ENCODE measurements at places on chromosomes 12 and 14.

DNA sequence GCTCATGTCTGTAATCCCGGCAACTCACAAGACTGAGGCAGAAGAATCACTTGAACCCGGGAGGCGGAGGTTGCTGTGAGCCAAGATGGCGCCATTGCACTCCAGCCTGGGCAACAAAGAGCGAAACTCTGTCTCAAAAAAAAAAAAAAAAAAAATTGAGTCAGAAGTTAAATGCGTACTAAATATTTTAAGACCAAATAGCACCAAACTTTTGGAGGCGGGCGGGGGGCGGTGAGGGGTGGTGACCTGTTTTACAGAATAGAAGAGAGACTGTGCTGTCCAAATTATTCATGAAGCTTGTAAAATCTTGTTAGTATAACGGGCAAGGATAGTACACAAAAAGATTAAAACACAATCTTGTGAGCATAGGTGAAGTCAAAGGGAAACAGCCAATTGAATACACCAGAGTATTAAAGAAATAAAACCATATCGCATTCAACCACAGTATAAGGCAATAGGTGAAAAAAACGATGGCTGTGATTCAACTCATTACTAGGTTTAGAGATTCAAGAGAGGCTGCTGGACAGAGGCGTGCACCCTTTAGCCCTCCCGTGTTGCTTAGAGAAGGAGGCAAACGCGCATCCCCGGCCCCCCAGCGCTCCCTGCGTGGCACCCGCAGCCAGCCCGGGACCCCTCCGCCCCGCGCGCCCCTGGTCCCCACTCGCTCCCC is 571 bp downstream of the ZNF891 start:
- DNase-seq = no peak

- no peak for DNase-seq
Observed at GRCh38 chr12:108633534-108634248, at the start of gene SELPLG. SELPLG (minus strand) TSS chr12:108633894; CDS start chr12:108624307, 9,587 bp downstream.

DNA sequence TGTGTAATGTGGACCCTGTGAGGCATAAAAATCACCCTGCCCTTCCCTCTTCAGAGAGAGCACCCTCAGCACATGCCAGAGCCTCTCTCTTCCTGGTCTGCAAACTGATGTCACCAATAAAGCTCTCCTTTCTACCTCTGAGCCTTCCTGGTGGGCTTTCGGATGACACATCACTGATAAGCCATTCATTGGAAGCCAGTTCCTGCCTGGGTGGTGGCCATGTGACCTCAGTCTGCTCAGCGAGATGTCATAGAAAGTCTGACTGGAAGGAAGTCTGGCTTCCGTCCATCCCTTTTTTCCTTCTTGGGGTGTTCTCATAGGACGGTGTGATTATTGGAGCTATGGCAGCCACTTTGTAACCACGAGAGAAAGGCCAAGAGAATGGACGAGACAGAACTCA is 95.7 kb downstream of the PIWIL1 start:
- DNase-seq = no peak

- no peak for DNase-seq
Observed at GRCh38 chr14:59292921-59293534, 104.6 kb downstream of the DAAM1 start.

DNA sequence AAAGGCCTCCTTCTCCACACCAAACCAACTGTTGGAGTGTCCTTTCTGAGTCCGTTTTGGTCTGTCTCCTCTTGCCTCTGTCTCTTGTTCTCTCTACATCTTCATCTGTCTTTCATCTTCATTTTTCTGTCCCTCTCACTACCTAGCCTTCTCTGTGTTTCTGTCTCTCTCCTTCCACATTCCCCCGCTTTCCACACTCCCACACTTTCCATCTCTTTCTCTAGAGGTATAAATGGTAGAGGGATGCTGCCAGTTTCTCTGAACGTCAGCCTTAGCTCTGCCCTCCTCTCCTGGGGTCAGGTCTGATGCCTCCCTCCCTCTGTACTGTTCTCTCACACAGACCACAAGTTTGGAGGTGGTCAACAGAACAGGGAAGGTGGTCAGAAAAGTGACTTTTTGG is 42.9 kb downstream of the SMUG1 start:
- no peak for DNase-seq

- no peak for DNase-seq
Observed at GRCh38 chr12:112413855-112414625, 4.6 kb upstream of the RPL6 start.

DNA sequence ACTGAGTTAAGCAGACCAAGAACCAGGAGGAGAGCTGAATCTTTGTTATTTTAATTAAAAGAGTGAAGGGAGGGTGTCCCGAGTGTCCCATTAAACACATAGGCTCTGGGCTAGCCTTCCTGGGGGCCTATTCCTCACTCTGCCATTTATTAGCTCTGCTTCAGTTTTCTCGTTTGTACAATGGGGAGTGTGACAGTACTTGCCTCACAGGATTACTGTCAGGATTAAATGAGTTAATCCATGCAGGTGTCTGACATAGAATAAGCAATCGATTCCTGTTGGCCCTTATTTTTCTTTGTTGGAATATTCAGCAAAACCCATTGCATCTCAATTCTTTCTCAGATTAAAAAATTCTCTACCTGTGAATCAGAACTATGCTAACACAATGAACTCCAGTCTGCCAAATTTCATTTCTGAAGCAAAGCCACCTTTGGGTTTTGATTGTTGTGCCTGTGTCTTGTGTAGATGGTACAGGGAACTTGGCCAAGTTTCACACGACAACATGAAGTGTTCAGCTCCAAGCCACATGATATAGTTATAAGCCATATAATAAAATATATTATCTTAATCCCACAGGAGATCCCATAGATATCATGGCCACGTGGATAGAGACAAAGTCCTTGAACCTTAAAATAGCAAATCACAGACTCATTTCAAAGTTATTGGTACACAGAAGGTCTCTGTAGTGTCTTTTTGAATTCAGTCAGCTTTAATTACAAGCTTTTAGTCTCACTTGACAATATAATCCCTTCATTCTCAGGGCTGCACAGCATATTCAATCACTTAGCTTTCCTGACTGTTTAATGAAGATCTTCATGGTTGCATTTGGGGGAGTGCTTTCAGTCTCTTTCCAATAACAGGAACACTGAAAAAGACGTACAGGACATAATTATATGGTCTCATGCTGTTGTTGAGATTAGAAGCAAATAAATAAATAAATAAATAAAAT is 34.4 kb upstream of the CRY1 start:
- DNase-seq = no peak

- no peak for DNase-seq
Observed at GRCh38 chr12:3542911-3543310, 51.9 kb downstream of the PRMT8 start.

GRCh38 chr14:93935213-93935612 is 8.1 kb downstream of the FAM181A start:
- no peak for DNase-seq

GRCh38 chr12:109760930-109761921 is 47.6 kb downstream of the FAM222A start:
- no peak for DNase-seq

DNA sequence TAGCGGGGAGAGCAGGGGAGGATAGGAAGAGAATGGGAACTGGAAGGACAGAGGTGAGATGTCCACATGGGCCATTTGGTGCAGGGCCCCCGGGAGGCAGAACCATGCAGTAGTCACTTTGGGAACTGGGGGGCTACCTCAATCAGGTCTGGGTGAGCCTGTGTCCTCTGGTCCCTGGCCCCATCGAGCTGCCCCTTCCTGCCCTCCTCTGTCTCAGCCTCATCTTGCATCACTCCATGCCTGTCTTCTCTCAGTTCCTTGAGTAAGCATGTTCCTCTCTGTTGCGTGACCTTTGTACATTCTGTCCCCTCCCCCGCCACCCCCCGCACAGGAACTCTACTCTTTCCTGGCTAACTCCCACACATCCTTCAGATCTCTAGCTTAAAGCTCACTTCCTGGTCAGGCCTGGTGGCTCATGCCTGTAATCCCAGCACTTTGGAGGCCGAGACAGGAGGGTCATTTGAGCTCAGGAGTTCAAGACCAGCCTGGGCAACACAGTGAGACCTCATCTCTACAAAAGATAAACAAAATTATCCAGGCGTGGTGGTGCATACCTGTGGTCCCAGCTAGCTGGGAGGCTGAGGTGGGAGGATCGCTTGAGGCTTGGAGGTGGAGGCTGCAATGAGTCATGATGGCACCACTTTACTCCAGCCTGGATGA is 23.2 kb downstream of the FOS start:
- DNase-seq = no peak

- no peak for DNase-seq
Observed at GRCh38 chr12:99231031-99231430, 416.5 kb upstream of the GARIN6 start.

DNA sequence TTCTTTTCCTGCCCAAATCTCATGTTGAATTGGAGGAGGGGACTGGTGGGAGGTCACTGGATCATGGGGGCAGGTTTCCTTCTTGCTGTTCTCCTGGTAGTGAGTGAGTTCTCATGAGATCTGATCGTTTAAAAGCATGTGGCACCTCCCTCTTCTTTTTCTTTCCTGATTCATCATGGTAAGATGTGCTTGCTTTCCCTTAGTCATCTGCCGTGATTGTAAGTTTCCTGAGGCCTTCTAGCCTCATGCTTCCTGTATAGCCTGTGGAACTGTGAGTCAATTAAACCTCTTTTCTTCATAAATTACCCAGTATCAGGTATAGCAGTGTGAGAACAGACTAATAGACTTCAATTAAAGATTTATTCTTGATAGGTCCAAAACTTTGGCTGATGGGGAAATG is 83.5 kb downstream of the CAND1 start:
- no peak for DNase-seq

DNA sequence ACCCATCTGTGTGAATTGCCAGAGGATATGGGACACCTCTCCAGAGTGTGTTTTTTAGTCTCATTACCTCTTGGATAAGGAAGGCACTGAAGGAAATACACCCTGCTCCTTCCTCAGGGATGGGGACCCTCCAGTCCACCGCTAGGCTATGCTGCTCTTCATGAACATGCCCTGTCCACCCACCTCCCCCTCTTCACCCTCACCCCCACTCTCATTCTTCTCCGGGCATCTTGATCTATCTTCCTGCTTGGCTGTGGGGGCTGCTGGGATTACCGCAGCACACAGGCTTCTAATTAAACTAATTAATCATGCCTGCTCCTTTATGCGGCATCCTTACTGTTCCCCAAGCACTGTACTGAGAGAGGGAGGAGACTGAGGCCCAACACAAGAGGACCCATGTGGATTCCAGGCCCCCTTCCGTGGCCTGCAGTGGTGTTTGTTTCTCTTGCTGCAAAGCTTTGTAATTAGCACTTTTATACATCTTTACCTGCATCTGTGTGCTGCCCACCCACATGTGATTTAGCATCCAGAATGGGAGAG is 7.6 kb upstream of the PDE1B start:
- DNase-seq = no peak

DNA sequence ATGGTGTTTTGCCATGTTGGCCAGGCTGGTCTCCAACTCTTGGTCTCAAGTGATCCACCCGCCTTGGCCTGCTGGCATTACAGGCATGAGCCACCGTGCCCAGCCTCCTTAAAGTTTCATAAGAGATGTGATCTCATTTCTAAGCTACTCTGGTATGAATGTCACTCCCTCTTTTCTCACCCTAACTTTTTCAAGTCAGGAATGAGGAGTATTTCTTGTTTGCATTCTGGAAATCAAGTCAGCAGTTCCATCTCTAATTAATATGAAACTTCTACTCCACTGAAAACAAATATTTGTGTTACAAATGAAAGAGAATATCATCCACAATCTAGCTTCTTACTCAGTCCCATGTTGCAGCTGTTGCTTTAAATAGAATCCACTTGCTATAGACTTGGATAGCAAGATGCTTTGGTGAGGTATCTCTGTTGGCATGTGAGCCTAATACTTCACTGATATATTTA is 61.3 kb downstream of the ARF6 start:
- no peak for DNase-seq

DNA sequence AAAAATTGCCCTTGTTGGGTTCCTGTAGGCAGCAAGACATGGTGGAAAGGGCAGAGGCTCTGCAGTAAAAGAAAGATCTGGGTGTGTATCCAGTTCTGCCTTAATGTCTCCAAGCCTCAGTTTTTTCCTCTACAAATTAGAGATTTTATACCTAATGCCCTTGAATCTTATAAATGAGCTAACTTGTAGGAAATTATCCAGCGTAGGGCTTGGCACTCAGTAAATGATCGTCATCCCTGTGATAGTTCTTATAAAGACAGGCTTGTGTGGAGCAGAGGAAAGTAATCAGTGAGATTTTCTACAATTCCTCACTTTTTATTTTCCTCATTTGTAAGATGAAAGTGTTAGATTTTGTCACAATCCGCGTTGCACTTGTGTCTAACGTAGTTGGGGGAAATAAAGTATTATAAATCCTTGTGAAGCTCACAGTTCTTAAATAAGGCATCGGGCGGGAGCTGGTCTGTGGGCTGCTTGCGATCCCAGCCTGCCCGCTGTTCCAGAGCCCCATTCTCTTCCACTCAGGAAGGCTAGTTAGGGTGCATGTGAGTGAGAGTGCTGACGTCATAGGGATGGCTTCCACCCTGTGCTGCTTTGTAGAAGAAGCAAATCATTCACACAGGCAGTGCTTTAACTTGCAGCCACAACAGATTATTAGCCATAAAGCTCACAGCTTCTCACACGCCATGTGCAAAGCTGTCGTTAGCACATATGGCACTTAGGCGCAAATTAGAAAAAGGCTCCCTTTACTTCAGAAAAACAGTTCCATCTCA is 87.6 kb downstream of the EML1 start:
- DNase-seq = no peak

DNA sequence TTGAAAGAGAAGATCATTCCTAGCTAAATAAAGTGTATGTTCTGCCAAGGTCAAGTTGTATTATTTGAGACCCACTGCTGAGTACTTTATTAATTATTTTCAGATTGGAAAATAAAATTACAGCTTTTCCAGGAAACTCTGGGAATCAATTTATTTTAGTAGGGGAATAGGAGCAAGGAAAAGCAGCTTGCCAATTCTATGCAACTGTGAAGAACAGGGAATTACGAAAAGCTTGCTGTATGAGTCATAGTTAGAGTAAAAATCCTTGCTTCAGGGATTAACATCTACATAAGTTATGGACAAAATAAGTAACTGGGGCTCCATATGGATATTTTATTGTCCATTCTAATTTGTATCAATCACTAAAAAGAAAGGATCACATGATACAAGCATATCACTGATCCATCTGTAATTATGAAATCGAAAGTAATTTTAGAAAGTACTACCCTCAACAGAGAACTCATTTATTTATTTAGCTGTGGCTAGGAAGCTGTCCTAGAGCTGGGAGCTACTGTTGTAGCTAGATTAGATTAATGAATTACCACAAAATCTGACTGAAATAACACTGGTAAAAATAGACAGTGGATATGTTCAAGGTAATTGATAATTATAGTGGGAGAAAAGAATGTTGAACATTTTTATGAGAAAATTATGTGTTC is 303.5 kb upstream of the NPAS3 start:
- DNase-seq = peak; percentile 18
